ENCODE measurements at places on chromosomes 16 and 17.

- no peak for DNase-seq
Observed at GRCh38 chr16:23858542-23858941, 22.8 kb downstream of the PRKCB start.

GRCh38 chr16:22677024-22677830 lies 136.7 kb upstream of the HS3ST2 start:
- DNase-seq: no peak

DNA sequence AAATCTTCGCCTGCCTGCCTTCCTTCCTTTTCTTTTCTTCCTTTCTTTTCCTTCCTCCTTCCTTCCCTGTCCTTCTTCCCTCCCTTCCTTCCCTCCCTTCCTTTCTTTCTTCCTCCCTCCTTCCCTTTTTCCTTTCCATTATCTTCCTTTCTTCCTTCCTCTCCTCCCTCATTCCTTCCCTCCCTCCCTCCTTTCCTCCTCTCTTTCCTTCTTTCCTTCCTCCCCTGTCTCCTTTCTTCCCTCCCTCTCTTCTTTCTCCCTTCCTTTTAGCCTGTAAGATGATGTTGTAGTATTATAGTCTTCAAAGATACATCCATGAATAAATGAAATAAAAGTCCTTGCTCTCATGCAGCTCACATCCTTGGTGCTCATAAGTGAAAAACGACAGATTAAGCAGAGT lies 539.3 kb downstream of the RBFOX1 start:
- no peak for DNase-seq

DNA sequence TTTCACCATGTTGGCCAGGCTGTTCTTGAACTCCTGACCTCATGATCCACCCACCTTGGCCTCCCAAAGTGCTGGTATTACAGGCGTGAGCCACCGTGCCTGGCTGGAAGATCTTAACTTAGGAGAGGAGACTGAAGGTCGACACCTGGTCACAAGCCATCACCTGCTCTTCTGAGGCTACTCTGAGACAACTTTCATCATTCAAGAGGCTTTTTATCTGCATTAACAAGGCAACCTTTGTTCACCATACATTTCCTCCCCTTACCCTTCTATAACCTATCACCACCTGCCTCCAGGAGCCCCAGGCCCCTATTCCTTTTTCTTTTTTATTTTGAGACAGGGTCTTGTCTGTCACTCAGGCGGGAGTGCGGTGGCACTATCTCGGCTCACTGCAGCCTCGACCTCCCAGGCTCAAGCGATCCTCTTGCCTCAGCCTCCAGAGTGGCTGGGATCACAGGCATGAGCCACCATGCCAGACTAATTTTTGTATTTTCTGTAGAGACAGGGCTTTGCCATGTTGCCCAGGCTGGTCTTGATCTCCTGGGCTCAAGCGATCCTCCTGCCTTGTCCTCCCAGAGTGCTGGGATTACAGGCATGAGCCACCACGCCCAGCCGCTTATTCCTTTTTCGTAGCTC lies 6.2 kb downstream of the LITAF start:
- DNase-seq: no peak

DNA sequence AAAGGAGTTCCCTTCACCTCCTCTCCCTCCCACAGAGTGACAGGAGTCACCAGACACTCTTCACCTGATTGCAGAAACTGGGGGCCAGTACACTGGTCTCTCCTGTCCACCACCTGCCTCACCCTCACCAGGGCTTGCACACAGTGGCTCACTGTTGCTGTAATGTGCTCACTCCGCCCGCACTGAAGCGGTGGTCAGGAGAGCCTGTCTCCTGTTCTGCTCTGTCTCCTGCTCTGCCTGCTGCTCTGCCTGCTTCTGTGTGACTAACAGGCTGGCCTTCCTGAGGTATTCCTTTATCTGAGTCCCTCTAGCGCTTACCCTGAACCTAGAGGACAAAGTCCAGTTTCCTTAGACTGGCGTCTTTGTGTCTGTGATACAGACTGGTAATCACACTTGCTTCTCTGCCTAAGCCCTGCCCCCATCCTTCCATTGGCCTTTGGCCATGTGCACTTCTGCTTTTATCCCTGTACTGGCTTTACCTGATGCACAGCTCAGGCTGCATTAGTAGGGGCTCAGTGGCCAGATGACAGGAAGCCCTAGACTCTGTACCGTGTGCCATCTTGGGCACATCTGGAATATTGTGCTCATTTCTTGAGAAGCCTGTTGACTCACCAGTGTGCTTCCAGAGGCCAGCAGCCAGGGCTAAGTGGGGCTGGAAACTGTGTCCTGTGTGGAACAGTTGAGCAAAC lies 13.3 kb downstream of the PROCA1 start:
- DNase-seq: no peak

DNA sequence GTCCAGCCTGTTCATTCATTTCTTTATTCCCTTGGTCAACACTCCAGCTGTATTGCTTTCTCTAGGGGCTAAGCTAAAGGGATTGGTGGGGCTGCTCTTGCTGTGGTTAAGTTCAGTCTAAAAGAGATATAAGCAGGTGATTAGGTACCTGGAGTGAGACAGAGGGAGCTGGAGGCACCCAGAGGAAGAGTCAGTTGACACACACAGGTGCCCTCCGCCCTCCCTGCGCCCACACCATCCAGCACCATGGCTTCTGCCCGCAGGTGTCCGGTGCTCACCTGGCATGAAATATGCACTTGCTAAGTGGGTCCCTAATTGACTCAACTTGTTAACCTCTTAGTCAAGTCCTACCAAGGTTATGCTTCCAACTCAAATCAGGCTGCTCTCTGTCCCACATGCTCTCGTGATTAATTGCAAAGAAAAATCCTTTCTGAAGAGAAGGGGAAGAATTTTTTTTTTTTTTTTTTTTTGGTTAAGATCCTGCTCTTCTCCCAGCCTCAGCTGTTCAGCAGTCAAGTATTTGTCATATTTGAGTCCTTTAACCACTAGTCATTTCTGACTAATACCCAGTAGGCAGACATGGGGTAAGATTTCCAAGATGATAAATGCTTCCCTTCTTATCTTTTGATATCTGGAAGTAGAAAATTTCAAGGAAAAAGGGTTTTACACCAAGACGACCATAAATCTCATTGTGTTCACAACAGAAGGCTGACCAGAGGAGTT lies 199.8 kb upstream of the WSCD1 start:
- DNase-seq: no peak

- DNase-seq: no peak
Observed at GRCh38 chr16:85294810-85295508, 182.7 kb upstream of the CIBAR2 start.

GRCh38 chr16:76639685-76640289 lies 362.6 kb downstream of the CNTNAP4 start:
- peak; percentile 22 for DNase-seq

DNA sequence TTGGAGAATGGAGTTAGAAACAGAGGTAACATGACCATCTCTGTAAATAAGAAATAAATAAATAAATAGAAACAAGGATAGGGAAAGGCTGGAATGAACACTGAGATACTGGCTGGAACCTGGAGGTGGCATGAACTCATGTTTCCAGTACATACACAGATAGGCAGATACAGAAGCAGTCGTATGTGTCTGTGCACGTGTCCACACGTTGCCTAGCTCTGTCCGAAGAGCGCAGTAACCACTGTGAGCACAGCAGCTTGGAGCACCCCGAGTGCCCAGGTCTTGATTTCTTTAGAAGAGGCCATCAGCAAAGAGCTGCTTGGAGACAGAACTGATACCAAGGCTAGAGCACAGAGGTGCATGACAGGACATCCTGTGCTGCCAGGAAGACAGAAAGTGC lies 37.1 kb upstream of the SLC38A8 start:
- no peak for DNase-seq

- no peak for DNase-seq
Observed at GRCh38 chr17:37167756-37168155, 208.0 kb upstream of the C17orf78 start.

DNA sequence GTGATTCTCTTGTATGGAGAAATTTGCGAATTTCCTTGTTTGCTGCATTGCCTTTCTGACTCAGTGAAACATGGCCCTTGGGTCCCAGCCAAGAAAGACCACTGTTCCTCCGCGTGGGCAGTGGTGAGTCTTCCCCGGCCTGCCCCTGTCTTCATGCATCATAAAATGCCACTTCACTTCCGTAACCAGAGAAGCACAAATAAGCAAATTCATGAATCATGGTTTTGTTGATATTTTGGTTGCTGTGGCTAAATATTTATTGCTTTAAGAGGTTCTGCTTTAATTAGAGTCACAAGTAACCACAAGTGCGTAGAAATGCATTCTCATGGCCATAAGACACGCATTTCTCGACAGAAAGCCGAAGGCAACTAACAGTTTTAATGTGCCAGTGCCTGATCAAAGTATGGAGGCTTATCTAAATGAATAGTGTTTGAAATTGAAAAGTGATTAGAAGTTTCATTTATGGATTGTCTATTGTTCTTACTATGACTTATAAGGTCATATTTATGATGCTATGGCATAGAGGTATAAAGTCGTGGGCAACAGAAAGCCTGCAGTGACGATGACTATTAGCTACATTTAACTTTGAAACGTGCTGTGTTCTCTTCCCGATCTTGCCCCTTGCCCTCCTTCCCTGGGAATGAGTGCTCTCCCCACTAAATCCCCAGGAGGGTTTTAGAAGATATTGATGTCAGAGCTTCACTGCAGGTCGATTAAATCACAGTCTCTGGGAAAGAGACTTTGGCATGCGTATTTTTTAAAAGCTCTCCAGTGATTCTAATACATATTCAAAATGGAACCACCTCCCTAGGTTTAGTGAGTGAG lies 76.0 kb downstream of the WIPI1 start:
- peak; percentile 67 for DNase-seq

GRCh38 chr16:85395207-85395912 lies 217.8 kb upstream of the GSE1 start:
- peak; percentile 99 for DNase-seq

DNA sequence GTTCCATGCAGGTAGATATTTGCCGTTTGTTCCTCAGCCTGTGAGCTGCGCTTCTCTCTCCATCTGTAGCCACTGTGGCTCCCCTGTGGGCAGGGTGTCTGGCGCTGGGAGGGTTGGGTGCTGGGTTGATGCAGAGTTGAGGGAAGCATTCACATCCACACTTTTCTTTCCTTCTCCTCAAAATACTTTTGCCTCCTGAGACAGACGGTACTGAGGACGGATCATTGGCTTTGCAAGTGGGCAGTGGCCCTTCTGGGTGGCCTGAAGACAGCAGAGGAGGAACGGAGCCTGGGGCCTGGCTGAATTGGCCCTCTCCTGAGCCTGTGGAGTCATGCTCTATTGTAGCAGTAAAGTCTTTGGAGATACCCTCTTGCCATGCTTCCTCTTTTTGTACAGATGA lies 43.0 kb downstream of the NKD1 start:
- no peak for DNase-seq

DNA sequence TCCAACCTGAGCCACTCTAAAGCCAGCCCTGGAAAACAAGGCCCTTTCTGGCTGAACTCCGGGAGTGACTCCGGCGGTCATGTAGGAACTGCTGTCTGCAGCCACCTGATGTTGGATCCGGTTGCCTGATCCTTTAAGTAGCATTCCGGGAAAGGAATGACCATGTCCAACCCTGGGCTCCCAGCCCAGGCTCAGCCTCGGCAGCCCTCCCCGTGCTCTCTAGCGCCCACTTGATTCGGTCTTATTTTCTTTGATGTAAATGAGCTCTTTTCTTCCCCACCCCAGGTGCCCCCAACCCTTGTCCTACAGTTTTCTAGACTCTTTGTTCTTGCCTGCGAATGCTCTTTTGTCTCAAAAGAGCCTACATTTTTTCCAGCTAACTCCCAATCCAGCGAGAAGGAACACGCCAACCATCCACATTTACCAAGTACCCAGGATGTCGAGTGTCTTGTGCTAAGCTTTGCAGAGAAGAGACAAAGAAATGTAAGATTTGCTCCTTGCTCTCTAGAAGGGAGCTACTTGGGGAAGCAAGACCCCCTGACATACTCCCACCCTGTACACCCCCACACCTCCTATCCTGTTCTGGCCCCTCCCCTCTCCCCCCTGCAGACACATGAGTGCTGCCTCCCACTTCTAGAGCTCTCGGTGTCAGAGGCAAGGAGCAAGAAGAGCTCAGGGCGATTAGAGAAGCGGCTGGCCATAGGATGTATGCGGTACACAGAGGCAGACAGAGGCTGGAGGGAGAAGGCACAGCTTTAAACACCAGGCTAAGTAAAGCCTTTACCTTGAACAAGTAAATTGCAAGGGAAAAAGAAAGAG lies 53.8 kb downstream of the COG7 start:
- no peak for DNase-seq

DNA sequence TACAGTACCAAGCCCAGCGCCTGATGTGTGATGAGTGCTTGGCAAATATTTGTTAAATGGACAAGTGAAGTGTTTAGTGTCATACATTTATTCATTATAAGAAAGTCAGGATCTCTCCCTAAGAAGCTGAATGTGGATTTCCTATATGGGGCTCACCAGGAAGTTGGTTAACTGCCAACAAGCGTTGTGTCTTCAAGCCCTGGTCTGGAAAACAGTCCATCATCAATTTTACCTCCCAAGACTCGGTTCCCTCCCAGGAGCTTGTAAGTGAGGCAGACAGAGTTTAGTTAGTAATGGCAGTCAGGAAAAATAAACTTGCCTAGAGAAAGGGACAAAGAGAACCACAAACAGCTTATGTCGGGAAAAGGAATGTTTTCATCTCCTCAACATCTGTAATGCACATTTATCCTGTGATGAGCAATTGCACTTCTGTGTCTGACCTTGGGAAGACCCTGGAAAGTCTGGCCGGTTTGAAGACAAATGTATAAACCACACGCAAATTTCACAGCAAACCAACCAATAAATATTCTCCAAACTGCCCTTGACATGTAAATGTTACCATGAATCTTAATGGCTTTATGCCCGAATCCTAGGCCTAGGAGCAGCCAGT lies 28.3 kb downstream of the C16orf95 start:
- DNase-seq: peak; percentile 72

GRCh38 chr17:80760511-80760911 lies 215.9 kb downstream of the RPTOR start:
- no peak for DNase-seq

- DNase-seq: no peak
Observed at GRCh38 chr17:78120971-78121800, 7.4 kb downstream of the TMC6 start.

GRCh38 chr16:49280841-49281371 lies 732 bp downstream of the CBLN1 start:
- no peak for DNase-seq

DNA sequence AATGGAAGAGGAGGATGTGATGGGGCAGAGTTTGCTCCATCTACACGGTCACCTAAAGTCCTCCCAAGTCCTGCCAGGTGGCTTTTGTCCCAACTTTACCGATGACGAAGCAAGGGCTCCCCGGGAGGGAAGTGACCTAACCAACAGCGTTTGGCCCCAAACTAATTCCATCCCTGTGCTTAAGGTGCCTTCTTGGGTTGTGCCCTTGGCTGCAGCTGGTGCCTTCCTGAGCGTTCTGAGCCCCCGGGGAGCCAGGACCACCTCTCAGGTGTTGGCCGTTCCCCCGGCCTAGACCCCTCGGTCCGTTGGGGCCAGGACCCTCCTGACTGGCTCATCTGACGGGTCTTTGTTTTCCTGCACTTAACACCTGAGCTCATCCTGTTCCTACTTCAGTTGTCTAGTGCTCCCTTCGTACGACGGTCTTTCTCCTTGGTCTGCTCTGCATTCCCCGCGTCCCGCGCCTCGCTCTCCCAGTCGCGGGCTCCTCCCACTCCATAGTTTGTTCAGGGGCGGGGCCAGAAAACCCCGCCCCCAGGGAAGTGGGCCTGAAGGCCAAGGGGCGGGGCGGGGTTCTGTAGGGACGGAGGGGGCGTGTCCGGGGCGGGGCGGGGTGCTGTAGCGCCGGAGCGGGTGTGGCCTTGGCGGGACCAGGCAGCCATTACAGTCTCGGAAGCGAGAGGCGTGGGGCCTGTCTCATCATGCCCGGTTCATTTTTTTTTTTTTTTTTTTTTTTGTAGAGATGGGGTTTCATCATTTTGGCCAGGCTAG lies 822 bp upstream of the ZSCAN10 start:
- peak; percentile 91 for DNase-seq
